Umbilical cord (tissue), 2 donors: ENCODE measurements at places on chromosomes 12 and 14. TPM values are rescaled to one million over a fixed set of nuclear protein-coding genes. Genes with fewer than 3 reads are reported as not detected.

Gene GARIN6
- total RNA-seq, result 0.24 TPM

Gene APOLD1
- total RNA-seq, result 14.0 TPM

Gene PPFIA2
- total RNA-seq, result 20.5 TPM

Gene MOAP1
- 21.4 TPM for total RNA-seq

Gene NUDT14
- total RNA-seq, result 15.9 TPM

Gene SIX1
- 1.2 TPM for total RNA-seq

Gene SYNE3
- total RNA-seq, result 17.1 TPM

DNA sequence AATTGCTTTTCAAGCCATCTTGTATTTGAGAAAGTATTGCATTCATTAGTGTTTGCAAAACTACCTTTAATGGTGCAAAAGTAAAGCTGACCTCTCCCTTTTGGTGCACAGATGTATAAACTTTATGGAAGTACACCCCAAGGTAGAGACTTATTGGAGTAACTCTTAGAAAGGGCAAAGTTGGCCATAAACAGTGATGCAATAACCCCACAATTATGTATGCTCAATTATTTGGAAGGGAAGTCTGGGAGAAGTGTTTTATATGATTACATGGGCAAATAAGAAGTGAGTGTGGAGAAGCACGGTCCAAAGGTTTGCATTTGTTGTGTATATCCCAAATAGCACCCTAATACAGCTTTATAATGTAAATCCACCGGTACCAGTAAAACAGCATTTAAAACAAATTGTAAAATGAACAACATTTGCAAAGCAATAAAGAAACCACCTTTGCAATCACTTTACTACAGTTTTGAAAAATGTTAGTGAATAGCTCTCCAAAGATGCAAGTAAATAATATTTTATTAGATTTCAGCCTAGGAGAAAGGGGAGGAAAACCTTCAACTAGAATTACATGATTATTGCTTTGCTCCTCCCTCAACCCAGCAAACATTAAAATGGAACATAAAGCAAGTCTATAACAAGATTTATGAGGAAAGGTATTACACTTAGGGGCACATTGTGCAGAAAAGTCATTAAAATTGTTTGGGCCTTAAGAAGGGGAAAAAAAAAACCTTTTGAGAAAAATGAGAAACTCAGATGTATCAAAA, 70.5 kb downstream of the HMGA2 start:
- no peak for DNase-seq

- DNase-seq, result peak; percentile 46
Measured at GRCh38 chr12:106142591-106143261, 4.0 kb upstream of the NUAK1 start.

GRCh38 chr12:6567112-6567670, 900 bp downstream of the NOP2 start:
- DNase-seq, result no peak

GRCh38 chr14:80798211-80798610, 143.3 kb downstream of the CEP128 start:
- no peak for DNase-seq

GRCh38 chr14:36505892-36506731, 13.9 kb downstream of the NKX2-1 start:
- DNase-seq, result no peak

GRCh38 chr14:73227812-73228781, 9.2 kb upstream of the PAPLN start:
- DNase-seq, result peak; percentile 93

- no peak for DNase-seq
Measured at GRCh38 chr14:29454026-29454693, 473.5 kb downstream of the PRKD1 start.

DNA sequence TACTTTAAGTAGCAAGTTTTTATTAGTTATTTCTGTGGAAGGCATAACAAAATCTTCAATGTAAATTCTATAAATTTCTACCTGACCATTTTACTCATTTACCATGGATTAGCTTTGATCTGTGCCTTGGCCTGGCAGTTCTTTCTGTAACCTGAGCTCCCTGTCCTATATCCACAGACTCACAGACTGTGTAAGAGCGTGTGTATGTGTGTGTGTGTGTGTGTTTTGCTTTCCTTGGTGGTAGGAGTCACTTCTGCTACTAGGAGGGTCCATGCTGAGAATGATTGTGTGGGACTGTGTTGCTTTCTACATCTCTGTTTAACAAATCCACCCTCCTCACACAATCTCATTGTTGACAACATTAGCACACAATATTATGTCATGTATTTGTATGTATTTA, 221.2 kb upstream of the PELI2 start:
- no peak for DNase-seq

DNA sequence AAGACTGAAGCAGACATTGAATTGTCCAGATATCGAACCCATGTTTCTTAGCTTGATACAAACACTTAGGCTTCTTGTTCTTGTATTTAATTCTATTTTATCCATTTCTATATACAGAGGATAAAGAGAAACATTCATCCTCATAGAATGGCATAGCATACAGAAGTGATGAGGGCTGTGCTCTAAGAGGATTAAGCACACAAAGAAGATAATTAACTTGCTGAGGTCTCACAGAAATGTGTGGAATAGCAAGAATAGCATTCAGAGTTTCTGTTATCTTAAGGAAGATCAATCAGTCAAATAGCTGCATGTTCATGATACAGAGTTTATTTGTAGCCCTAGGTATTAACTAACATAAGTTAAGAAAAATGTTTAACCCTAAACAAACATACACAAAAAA, 27.3 kb upstream of the STRAP start:
- DNase-seq, result no peak

DNA sequence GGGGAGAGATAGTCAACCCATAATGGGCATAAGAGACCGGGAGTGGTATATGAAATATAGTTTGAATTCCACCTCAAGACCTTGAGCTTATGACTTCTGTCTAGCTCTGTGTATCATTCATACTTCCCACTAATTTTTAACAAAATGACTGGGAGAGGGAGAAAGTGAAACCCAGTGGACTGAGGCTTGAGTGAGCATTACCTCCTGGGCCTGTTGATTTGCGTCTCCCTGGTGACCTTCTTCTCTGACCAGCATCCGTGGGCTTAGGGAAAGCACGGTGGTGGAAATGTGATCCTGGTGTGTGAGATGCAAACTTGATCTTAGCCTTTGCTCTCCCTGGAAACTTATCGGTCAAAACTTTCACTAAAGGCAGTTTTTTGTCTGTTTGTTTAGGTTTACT, 207.9 kb upstream of the BCL2L14 start:
- DNase-seq, result peak; percentile 55

- DNase-seq, result peak; percentile 74
Measured at GRCh38 chr14:64196814-64197411, 97.3 kb downstream of the ESR2 start.

DNA sequence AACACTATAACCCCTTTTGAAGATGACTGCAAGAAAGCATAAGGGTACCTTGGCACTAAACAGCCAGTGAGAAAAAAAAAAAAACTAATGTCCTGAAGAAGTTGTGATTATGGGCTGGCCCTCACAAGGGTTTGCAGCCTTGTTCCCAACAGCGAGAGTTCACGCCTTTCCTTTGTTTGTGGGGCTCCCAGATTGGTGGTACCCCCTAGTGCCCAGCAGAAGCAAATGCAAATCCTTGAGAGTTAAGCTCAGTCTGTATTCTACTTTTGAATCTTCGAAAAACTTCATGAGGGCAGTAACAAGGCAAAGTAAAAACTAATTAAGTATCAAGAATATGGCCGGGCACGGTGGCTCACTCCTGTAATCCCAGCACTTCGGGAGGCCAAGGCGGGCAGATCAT, 238.9 kb upstream of the LMO3 start:
- DNase-seq, result no peak

DNA sequence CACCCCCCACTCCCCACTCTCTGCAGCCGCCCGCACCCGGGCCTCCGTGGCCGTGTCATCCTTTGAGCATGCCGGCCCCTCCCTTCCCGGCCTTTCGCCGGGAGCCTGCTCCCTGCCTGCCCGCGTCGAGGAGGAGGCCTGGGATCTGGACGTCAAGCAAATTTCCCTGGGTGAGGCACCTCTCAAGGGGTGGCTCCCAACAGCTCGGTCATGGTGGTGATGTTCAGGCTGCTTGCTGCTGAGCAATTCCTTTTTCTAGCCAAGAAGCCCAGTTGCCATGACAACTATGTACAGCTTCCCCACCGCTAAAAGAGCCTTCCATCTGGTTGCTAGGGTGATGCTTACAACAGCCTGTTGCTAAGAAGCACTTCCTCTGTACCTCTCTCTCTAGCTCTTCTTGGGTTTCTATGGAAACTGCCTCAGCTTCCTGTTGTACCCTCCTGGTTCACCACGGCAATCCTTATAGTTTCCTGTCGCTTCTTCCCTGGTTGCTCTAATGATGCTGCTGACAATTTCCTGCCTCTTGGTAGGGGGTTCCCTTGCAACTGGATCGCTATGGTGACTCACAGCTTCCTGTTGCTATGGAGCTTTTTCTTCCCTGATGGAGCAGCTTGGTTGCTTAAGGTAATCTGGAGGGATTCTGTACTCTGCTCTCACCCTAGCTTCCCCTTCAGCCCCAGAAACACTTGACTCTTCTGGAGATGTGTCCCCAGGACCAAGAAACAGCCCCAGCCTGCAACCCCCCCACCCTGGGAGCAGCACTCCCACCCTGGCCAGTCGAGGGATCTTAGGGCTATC, 11.0 kb downstream of the ZNF219 start:
- peak; percentile 90 for DNase-seq

- no peak for DNase-seq
Measured at GRCh38 chr12:26855337-26855736, 22.3 kb upstream of the ITPR2 start.

GRCh38 chr12:65532162-65532561, 253.7 kb downstream of the MSRB3 start:
- DNase-seq, result no peak

DNA sequence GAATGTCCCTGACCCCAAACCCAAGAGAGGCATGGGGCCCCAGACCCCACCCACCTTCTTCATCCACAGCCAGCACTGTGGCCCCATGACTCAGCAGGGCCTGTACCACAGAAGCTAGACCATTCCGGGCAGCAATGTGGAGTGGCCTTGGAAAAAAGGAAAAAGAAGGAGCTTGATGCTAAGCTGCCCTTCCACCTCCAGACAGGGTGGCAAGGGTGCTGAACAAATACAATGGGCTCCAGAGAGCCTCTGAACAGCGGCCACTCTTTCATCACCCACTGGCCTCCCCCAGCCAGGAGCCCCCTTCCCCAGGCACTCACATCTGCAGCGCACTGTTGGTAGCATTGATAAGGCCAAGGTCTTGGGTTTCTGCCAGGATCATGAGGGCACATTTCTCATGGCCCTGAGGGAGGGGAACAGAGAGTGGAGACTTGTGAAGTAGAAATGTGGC, 13.9 kb downstream of the SLC39A5 start:
- no peak for DNase-seq

DNA sequence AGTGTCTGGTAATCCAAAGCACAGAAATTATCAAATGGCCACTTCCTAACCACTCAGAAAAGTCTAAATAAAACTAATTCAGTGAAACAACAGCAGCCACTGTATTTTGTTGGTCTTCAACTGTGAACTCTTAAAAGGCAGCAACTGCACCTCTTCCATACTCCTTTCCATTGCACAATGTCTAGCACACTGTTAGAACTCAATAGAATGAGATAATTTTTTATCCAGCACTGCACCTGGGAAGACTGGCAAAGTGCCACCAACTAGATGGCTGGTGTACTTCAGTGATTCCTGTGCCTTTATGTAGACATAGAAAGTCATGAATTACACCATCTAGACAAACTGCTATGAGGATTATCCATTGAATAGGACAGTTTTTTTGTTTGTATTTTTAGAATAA, 26.2 kb downstream of the LGR5 start:
- no peak for DNase-seq

DNA sequence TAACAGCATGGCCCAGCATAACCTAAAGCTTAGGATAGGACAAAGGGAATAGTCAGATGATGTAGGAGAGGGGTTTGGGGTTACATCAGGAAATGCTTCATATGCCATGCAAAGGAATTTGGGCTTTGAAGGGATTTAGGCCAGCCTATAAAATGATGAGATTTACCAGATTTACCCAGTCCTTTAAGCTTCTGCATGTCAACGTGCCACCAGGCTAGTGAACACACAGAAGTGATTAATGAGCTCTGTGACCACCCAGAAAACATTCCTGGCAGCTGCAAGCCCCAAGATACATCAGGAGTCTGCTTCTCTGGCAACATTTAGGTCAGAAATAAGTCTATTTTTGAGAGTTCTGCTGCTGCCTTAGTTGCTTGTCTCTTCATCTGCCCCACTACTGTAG, 118.3 kb downstream of the LRIG3 start:
- DNase-seq, result peak; percentile 29

DNA sequence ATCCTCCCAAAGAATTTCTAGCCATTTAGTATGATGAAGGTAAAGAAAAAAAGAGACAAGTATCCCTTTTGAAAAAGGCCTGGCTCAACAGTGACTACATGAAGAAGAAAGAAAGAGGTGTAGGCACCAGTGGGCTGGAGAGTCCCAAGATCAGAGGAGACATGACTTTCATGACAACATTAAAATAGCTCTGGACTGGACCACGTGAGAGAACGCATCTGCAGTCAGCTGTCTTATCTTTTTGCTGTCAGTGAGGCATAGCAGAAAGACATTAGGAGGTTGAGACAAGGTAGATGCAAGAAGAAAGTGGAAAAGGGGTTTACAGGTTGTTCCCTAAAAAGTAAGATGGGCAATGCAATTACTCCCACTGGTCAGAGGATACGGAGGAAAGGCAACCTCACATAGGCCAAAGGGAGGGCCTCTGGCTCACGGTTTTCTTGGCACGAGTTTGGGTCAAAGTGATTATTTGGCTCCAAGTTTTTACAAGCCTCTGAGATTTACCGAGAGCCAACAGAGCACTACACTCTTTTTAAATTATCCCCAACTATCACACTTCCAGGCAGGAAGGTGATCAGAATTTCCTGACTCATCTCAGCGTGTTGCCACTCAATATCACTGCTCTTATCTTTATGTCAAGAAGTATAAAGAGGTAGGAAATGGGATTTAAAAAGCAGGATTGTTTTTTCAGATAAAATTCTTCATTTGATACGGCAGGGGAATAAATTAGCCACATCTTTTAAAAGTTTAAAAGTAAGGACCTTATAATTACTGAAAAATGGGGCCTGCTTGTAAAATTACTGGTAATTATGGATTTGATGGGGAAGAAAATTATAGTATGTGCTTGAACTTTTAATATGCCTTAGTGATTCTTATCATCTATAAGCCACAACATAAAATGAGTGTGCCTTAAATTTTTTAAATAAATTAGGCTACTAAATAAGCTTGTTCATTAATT, 29.2 kb downstream of the TMTC1 start:
- no peak for DNase-seq

GRCh38 chr14:41925409-41925808, 318.7 kb downstream of the LRFN5 start:
- peak; percentile 14 for DNase-seq

- DNase-seq, result no peak
Measured at GRCh38 chr12:125434936-125435443, 369.8 kb downstream of the AACS start.

- no peak for DNase-seq
Measured at GRCh38 chr12:53061404-53062010, 11.6 kb downstream of the TNS2 start.

DNA sequence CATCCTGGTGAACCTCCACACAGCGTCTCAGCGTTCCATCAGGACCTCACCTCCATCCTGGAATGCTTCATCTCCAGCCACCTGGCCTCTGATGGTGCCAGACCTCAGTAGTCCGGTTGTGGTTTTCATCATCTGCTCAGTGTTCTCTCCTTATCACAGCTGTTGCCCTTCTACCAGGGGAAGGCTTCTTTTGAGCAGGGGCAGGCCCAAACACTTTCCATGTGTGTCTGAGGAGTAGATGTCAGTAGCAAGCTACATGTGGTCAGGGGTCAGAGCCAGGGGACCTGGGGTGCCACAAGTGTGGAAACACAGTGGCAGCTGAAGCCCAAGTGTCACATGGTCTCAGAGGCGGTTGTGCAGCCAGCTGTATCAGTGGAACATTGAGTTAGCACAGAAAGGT, 30.2 kb upstream of the FGD4 start:
- DNase-seq, result no peak

- DNase-seq, result peak; percentile 65
Measured at GRCh38 chr12:91173124-91173523, 9.5 kb downstream of the DCN start.
